GM12878 (cell line): ENCODE measurements at places on chromosomes 11 and 22.

- DNase-seq, result no peak
Observed at GRCh38 chr11:69167916-69168691, 12.4 kb downstream of the SMIM38 start.

DNA sequence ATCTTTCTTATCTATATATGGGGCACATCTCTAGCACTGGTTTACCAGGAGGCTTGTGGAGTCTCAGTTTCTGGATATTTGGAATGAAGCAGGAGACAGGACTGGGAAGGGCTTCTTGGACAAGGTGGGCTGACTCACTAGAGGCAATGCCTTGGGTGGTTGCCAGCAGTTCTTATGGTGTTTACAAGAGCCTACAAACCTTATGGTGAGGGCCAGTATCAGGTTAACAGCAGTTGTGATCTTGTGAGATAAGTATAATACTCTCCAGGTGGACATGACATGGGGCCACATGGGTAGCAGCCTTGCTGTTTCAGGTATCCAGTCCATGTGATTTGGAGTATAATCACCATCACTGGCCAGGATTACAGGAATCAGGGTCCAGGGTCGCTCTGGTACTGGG is 10.2 kb downstream of the FUT4 start:
- DNase-seq, result no peak

- DNase-seq, result no peak
Observed at GRCh38 chr22:20563466-20563906, 56.1 kb downstream of the MED15 start.

DNA sequence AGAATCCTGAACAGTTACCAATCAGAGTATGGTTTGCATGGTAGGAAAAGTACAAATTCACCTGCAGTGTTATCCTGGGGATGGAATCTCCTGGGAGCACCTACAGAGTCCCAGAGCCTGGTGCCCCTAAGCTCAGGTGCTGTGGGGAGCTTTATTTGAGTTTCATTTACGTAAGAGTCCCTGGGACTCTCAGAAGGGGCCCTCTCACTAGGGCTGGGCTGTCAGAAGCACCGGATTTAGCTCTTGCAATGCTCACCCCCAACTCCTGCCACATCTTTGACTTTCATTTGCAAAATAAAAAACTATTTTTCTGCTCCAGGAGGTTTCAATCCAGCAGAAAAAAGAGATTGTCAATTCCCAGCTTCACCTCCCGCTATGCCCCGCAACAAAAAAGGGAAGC is 569.8 kb upstream of the B3GAT1 start:
- no peak for DNase-seq
